ENCODE measurements at places on chromosomes 5 and 9.

- DNase-seq = no peak
Observed at GRCh38 chr9:7333719-7334118, 465.9 kb downstream of the DMAC1 start.

DNA sequence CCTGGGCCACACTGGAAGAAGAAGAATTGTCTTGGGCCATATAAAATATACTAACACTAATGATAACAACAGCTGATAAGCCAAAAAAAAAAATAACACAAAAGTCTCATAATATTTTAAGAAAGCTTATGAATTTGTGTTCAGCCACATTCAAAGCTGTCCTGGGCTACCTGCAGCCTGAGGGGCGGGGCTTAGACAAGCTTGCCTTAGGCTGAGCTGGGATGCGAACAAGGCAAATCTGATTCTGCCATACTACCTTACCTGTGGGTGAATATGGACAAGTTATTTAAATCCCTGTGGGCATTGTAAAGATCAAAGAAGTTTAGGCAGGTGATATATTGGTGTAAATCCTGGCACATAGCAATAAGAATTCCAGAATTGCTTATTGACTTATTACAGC, 212.3 kb upstream of the ATP10B start:
- no peak for DNase-seq

- DNase-seq = no peak
Observed at GRCh38 chr5:81336556-81336955, 35.2 kb downstream of the ZCCHC9 start.

DNA sequence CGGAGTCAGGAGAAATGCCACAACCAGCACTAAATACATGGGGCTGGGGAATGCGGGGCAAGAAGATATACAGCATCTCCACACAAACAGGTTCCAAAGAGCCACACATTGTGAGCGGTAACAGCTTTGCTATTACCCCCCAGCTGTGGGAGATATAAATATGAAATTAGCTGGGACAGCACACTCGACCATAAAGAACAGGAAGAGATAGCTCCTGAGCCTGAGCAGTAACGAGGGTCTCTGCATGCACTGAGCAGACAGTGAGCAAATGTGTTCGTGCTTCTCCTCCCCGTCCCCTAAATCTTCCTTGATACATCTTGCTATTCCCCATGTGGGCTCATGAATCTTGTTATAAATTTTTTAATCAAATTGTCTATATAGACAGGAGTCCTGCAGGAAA, 53.1 kb downstream of the ADAMTS2 start:
- no peak for DNase-seq

DNA sequence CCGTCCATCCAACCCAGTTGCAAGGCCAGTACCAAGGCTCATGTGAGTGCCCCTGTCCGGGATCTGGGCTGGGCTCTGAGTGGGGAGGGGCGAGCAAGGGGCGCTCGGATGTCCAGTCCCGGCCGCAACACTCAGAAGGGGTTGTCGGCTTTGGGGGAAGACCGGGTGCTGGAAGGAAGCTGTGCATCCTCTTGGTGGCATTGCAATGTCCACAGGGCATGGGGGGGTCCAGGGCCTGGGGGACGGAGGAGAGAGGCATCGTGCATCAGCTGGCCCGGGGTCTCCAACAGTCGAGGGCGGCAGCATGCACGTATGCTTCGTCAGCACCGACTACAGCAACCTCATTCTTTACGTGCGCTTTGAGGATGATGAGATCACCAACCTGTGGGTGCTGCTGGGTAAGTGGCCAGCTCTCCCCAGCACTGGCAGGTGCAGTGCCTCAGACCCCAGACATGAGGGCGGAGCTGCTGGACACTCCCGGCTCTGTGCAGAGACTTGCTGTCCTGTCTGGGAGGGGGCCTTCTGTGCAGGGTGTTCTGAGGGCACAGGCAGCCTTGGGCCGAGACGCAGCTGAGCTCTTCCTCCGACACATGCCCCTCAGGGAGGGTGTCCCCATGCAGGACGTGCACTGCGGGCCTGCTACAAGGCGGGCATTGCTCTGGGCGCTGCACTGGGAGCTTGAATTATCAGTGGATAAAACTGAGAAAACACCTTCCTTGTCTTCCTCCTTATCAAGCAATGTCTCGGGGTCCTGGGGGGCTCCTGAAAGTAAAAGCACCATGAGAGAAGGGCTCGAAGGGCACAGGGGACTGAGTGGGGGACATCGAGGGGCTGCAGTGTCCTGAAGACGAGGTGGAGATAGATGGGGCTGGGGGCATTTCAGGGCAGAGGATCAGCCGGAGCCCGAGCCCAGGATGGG, 22.5 kb downstream of the GLT6D1 start:
- DNase-seq = no peak

DNA sequence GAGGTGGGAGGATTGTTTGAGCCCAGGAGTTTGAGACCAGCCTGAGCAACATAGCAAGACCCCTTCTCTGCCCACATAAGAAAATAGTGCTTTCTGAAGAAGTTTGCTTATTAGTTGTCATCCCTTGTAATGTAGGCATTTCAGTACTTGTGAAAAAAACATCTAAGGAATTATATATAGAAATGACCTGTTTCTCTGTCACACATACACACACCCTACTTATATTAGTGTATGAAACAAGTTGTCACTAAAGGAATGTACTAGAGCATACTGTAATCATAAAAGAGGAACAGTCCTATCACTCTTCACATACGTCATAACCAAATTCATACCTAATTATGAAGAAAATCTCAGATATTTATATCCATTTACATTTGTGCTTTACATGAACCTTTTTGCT, 122.0 kb downstream of the NIPBL start:
- DNase-seq = no peak

DNA sequence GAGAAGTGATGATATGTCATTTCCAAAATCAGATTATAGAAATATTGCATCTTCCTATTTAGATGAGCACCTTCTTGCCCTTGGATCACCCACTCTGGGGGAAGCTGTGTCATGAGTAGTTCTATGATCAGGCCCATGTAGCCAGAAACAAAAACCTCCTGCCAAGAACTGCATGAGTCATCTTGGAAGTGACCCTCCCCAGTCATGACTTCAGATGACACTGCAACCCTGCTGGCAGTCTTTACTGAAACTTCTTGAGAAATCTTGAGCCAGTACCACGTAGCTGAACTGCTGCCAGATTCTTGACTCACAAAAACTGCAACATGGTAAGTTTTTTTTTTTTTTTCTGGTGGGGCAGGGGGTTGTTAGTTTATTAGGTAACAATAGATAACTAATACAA, 439.6 kb upstream of the PTGER4 start:
- DNase-seq = no peak

GRCh38 chr5:30749971-30750370, 443.5 kb upstream of the CDH6 start:
- no peak for DNase-seq

GRCh38 chr5:108521841-108522506, 140.1 kb upstream of the FBXL17 start:
- DNase-seq = no peak

- DNase-seq = no peak
Observed at GRCh38 chr5:128253880-128254279, 170.3 kb downstream of the SLC12A2 start.

DNA sequence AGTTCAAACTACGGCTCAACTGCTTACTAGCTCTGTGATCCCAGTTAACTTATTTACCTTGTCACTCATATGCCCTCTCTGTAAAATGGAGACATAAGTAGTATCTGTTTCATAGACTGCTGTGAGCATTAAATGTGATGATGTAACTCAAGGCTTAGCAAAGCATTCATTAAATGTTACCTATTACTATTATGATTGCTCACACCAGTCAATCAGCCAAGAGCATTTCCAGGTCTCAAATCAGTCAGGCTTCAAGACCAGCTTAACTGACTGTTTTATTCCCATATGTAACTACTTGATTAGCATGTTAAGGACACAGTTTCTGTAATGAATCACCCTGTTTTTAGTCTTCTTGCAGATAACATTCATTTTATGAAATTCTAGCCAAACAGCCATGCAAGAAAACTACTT, 413.3 kb downstream of the MLLT3 start:
- DNase-seq = no peak

All from HuH-7.5 (cell line).